CD4-positive, alpha-beta T cell treated with Interleukin-15 for 1 hour (primary cell): ENCODE measurements at places on chromosomes 16 and 17.

DNA sequence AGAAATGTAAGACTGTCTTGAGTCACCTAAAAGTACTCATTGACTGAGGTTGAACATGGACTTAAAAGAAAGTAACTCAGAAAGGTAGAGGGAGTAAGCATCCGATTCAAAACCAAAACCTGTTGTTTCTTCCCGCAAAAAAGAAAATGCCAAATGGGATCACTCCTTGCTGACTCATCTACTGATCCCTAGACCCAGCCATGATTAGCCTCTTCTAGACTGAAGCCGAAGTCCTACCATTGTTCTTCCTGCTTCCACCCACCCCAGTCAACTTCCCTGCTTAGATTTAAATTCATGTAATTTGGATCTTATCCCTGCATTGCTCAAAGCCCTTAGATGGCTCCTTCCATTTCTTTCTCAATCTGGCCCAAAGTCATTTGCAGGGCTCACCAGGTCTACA, 760.5 kb upstream of the SOX9 start:
- DNase-seq, result no peak

- DNase-seq, result no peak
Observed at GRCh38 chr16:11562411-11562810, 24.3 kb downstream of the LITAF start.

DNA sequence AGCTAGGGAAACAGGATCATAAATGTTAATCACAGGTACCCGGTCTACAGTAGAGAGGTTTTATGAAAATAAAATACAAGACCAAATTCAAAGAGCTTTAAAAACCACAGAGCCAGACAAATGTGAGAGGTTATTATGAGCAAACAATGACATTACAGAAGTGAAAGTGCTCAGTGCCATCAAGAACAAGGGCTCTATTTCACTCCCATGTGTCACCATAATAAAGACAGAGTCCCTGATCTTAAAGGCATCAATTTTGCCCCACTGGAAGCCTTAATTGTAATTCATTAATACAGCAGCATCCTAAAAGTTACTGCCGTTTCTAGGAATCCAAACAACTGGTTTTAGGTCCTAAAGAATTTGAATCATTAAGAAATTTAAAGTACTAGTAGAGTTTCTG, 43.7 kb upstream of the CDRT4 start:
- DNase-seq, result no peak

- DNase-seq, result no peak
Observed at GRCh38 chr16:27786221-27786922, 236.4 kb downstream of the KATNIP start.

DNA sequence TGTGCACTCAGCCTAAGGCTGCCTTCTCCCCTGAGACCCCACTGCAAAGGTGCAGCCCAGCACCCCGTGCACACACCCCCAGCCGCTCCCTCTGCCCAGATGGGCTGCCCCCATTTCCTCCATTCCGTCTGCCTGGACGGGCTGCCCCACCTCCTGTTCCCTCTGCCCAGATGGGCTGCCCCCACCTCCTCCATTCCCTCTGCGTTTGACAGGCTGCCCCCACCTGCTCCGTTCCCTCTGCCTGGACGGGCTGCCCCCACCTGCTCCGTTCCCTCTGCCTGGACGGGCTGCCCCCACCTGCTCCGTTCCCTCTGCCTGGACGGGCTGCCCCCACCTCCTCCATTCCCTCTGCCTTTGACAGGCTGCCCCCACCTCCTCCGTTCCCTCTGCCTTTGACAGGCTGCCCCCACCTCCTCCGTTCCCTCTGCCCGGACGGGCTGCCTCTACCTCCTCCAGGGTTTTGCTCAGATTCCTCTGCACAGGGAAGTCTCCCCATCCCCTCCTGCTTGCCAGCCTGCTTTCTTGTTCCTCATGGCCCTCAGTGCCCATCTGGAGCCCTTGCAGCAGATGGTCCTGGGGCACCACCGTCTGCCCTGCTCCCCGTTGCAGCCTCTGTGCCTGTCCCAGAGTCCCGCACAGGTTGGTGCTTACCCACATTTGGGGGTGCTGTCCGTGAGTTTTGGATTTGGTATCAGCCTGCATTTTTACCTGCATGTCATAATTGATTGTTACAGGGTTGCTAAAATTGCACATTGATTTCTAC, 23.4 kb upstream of the IL17C start:
- DNase-seq, result no peak

DNA sequence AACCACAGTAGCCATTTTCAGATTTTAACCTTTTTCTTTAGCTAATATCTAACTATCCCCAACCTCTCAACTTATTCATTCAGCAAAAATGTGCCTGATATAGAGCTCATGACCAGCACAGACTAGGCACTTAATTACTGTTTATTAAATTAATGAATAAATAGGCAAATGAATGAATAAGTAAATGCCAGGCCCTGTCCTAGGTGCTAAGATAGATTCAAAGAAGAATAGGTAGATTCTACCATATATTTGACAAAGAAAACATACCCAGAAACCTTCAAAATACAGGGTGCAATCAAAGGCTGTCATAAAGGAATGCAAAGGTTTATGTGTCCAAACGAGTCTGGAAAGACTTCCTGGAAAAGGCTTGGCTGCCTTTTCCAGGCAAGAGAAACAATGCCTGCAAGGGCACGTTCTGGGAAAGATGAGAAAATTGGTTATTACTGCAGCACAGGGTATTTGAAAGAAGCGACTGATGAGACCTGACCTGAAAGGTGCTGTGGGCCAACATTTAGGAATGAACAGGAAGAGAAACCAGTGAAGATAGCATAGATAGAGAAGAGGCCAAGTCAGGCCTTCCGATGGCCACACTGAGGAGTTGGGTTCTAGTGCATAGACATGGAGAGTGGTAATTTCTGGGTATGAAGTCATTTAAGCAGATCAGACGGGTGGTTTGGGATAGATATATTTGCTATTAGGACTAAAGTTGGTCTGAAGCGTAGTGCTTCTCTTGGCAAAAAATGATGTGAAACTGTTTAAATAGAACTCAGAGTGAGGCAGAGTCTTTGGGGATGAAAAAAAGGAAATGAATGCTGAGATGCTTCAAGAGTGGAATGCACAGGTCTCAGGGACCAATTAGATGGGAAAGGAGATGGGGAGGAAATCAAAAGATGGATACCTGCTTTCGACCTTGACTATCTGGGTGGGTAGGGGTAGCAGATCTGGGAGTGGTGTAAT, 11.4 kb upstream of the CCL2 start:
- DNase-seq, result no peak

- DNase-seq, result no peak
Observed at GRCh38 chr16:61842666-61843065, 193.6 kb downstream of the CDH8 start.

DNA sequence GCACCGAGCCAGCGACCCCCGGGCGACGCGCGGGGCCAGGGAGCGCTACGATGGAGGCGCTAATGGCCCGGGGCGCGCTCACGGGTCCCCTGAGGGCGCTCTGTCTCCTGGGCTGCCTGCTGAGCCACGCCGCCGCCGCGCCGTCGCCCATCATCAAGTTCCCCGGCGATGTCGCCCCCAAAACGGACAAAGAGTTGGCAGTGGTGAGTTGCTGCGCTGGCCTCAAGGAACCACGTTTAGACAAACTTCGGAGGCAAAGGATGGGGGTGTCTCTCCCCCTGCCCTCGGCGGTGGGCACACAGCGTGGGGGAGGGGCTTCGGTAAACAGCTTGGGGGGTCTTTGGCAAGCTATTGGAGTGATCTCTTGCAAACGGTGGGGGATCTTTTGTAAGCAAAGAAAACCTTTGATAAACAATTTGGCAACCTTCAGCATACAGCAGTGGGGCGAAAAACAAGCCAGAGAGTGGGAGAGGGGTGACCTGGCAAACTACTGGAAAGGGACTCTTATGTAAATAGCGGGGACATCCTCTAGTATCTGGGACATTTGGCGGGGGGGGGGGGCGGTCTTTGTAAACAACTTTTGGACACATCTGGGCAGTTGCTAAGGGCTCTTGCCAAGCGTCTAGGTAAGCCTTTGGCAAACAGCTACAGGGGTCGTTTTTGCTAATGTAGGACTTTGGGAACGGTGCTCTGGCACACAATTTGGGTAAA, 587 bp downstream of the MMP2 start:
- no peak for DNase-seq

DNA sequence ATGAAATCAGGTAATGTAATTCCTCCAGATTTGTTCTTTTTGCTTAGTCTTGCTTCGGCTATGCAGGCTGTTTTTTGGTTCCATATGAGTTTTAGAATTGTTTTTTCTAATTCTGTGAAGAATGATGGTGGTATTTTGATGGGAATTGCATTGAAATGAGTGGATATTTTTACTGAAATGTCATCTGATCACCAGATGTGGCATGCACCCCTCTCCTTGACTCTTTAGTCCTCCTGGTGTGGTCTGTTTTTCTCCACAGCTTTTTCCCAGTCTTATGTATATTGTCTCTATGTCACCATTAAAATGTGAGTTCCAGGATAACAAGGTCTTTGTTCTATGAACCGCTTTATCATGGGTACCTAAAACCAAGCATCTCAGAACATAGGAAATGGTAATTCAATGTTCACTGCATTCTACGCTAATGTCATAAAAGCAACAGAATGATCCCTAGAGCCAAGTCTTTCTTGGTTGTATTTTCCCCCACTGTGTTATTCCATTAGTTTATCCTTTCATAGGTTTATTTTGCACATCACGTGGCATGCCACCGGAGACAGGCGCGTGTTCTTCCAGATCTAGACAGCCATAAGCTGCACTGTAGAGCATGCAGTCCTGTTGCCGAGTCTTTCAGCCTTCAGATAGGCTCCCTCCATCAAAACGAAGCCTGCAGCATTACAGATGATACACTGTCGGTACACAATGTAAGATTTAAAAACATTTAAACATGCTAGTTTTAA, 172.5 kb downstream of the RPTOR start:
- no peak for DNase-seq

DNA sequence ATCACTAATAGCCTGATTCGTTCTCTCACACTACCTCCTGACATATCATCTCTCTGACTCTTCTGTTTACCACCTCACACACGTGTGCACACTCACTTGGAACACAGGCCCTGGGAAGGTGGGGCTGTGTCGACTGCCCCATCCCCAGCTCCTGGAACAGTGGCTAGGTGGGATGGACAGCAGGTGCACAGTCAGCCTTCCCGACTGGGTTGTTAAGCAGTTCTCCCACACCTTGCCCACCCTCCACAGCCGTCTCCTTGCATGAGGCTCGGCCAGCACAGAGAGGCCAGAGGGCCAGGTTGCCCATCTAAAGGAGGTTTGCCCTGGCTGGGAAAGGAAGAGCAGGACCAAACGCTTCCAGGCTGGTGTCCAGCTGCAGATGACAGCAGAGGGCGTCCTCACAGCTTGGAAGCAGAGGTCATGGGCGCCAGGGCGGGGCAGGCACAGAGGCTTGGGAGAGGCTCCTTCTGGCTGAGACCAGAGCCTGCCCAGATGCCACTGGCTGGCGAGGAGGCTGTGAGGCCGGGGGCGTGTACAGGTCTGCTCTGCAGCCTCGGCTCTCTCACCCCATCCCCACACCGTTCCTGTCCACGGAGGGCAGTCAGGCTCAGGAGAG, 92.8 kb downstream of the AMFR start:
- no peak for DNase-seq

GRCh38 chr17:45394913-45395568, 37.6 kb downstream of the ARHGAP27 start:
- peak; percentile 39 for DNase-seq

DNA sequence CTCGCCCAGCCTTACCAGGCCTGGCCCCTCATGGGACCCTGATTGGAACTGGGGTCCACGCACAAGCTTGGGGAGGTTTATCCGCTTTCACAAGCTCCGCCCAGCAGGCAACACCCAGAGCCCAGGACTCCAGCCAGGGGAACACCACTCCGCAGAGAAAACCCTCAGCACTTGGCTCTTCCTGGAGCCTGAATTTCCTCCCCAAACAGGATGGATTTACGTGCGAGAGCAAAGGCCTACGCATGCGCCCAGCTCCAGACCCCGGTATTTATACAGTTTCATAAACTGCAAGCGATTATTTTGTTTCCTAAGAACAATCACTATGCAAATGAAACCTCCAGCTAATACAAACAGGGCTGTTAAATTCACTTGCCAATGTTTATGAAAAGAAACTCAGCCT, 22.8 kb downstream of the ZNF423 start:
- no peak for DNase-seq

DNA sequence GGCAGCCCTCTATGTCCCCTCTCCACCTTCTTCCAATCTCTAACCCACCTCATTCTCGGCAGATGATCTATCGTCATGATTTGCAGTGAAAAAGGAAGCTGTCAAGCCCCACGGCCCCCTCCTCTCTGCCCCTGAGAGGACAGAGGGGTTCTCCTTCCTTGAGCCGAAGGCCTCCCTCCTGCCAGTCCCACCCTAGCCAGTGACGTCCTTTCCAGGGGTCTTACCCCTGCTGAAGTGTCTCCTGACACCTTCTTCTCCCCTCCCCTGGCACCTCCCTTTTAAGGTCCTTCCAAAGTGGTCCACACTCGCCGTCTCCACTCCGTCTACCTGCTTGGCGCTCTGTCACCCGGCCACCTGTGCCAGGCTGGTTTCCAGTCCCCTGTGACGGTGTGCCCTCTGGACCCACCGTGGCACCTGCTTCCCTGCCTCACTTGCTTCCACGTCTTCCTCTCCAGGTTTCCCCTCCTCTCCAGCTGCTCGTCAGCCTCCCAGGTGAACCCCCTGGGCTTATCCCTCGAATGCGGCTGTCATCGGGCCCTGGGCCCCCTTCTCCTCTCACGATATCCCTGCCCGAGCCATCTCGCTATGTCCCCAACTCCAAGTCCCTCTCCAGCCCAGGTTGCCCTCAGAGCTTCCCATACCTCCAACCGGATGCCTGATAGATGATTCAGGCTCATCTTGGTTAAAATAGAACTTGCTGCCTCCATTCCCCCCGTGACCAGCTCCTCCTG, 5.7 kb downstream of the CCDC102A start:
- peak; percentile 16 for DNase-seq

DNA sequence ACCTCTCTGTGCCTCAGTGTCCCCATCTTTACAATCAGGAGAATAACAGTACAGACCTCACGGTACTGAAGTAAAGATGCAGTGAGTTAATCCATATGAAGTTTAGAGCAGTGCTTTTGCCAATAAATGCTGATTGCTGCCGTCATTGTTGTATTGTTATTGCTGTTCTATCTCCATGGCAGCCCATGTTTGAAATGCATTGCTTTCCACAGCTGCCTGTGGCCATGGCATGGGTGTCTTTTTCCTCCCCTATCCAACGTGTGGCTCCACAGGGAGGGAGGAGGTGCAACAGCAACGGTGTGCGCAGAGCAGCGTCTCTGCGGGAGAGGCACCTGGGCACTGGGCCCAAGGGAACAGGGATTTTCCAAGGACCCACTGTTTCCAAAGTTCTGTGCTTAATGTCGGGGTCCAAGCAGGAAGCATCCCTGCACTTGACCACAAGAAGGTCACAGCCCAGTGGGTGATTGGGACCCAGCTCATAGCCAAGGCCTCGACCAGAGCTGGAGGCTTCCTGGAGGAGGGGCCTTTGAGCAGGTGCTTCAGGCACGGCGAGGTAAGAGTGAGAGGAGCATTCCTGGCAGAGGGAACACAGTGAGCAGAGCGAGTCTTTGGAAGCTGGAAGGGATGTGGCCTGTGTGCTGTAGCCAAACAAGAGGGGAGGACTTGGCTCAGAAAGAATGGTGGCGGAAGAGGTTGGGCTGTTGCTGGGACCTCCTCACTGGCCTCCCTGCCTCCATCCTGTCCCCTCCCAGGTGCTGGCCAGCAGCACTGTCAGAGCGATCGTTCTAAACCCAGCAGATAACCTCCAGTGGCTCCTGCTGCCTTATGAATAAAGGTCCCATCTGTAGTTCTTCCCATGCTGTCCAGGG, 3.9 kb downstream of the RAI1 start:
- no peak for DNase-seq
